ENCODE measurements at places on chromosomes 6 and 20.
A peak's percentile ranks its signal among the peaks of the same experiment; 100 is the strongest.

DNA sequence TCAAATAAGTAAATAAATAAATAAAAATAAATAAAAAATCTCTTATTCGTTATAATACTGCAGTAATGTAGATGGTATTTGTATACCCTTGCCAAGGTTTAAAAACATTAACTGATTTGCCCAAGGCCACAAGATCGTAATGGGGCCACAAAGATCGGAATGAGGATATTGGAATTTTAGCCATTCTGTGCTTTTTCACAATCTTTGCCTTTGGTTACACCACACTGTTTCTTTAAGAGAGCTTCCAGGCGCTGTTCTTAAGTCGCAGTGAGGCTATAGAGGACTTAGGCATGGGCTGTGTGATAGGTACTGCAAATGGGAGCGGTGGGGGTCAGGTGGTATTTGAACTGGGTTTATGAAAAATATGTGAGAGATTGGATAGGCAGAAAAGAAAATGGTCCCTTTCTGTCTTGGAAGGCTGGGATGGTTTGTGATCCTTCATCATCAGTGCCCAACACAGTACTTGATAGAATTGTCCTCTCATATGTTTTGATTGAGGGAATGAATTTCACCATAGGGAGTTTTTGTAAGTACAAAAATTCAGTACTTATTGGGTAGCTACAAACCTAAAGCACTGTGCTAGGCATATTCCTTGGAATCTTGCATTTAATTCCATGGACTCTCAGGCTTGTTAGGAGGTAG is 1.4 kb downstream of the NUS1 start:
- no peak for DNase-seq

- no peak for DNase-seq
These were observed 157.0 kb upstream of the PLN start for GRCh38 chr6:118391086-118391485.

DNA sequence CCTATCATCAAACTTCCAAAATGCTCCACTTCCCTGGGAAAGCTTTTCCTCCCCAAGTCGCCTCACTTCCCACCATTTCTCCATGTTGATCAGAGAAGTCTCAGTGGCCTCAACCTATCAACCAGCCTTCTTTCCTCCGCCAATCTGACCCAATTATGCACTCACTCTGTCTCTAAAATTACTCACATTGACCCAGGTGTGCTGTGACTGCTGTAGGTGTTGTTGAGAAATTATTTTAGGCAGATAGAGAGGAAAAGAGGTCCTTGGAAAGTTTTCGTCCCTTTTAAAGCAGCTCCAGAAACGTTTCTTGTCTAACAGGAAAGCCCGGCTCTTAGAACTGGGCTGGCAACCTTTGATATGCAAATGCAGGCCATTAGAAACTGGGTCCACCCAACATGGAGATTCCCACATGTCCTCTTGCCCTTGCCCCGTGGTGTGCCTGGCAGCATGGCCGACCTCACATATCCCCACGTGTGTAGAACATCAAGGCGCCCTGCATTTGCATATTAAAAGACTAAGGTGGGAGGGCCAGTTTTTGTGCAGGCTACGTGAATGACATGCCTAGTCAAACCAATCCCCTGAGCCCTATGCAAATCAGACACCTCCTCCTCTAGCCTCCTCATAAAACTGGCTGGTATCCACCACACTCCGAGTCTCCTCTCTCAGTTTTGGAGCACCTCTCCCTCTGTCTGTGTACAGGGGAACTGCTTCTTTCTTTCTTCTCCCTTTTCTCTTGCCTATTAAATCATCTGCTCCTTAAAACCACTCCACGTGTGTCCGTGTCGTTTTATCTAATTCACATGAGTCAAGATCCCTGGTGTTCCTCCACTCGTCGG is 12.9 kb downstream of the IPCEF1 start:
- peak; percentile 95 for DNase-seq

DNA sequence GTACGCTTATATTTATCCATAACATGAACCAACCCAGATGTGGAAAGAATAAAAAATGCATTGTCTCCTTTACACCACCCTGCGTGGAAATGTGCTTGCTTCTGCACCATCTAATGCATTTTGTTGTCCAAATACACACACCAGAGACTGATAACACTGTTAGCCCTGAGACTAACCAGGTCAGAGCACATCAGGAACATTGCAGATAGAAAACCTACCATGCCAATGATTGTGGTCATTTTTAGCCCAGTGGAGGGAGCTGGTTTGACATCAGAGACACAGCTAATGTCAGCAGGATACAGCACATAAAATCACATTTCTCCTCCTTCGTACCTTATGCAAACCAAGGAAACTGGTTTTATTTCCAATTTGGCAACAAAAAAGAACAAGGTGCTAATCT is 528.7 kb downstream of the DOK5 start:
- no peak for DNase-seq

GRCh38 chr6:87879132-87879861 is 168.3 kb upstream of the SPACA1 start:
- DNase-seq = no peak

GRCh38 chr6:151488226-151488625 is 5.6 kb upstream of the CCDC170 start:
- no peak for DNase-seq
